ENCODE measurements at places on chromosomes 11 and 22. TPM values are rescaled to one million over a fixed set of nuclear protein-coding genes. Genes with fewer than 3 reads are reported as not detected.

BARX2 gene
- total RNA-seq, result not detected

DNA sequence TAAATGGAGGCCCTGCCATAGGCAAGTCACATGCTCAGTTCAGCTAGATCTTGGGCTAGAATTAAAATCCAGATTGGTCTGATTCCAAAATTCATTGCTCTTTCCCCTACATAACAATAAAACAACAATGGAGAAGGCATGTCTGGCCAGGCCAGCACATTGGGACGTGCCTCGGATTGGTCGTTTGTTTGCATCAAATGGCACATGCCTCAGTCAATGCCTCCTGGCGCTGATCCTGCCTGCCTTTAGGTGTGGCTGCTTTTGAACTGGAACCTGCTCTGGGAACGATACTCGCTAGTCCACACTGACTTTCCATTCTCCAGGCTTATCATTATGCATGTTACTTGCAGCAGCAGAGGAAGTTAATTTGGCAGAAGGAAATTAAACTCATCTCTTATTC, 322.1 kb downstream of the NELL1 start:
- no peak for DNase-seq

DNA sequence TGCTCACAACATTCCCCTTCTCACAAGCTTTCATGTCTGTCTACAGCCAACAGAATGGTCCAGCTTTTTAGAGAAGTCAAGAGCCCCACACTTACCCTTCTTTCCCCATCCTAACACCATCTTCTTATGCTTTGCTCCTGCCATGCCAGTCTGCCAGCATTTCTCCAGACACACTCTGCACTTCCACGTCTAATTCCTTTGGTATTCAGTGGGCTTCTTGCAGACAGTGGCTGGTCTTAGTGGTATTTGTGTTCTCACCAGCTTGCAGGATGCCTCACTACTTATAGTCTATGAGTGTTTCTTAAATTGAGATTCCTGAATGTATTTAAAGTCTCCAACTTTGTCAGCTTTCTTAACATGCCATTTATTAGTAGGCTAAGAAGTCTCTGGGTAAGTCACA, 154.4 kb downstream of the BBOX1 start:
- no peak for DNase-seq

NAALADL1 gene
- total RNA-seq, result 6.1 TPM

GRCh38 chr11:3095712-3096361, 38.6 kb upstream of the CARS1 start:
- DNase-seq, result no peak

DNA sequence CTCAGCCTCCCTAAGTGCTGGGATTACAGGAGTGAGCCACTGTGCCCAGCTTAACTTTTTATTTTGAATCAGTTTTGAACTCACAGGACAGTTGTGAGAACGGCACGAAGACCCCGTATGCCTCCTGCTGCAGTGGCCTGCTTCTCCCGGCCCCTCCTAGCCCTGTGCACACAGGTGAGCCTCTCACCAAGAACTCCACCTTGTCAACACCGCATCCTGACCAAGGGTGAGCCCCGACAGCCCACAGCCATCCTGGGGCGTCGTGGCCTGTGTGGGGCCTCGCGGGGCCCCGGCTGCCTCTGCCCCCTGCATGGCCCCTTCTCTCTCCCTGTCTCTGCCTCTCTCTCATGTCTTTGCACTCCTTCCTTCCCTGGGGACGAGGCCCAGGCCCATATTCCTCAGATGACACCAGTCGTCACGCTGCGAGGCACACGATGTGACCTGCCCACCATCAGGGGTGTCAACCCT, 38.8 kb downstream of the GNB1L start:
- DNase-seq, result no peak

GRCh38 chr11:72951888-72952287, 137.7 kb downstream of the ATG16L2 start:
- DNase-seq, result no peak

MUC2 gene
- 0.60 TPM for total RNA-seq

MYEOV gene
- 1.4 TPM for total RNA-seq

- DNase-seq, result no peak
Measured at GRCh38 chr11:104668797-104669463, 229.3 kb downstream of the CASP12 start.

DNA sequence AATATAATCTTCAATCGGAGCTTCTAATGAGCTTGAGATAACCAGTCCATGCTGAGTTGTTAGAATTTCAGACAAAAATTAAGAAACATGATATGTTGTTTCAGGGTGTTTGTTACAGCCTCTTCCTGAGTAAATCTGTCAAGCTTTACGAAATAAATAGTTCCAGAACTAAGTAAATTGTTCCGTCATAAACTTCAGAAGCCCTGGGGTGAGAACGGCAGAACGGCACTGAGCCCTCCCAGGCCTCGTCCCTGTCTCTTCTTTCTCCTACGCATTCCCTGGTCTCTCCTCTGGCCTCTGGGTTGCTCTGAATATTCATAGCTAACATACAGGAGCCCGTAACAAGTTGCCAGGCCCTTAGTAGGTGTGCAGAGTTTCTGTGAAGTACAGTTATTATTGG, 390.8 kb upstream of the NARS2 start:
- no peak for DNase-seq

DNA sequence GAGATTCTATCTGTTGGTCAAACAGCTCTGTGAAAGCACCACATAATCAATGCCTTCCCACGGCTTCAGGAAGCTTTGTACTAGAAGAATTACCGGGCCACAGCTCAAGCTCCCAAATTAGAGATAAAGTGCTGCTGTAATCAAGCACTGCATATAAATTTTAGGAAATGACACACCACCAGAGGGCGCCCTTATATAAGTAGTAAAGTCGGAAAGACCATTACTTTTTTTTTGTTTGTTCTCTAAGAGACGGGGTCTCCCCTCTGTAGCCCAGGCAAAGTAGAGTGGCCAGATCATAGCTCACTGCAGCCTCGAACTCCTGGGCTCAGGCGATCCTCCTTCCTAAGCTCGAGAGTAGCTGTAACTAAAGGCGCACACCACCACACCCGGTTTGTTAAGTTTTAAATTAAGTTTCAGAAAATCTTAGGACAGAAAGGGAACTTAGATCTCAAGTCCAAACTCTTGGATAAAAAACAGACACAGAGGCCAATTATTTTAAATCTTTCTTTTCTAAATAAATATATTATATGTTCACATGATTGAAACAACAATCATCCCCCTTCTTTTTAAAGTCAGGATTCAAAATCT, 32.6 kb downstream of the PRCP start:
- DNase-seq, result peak; percentile 79

CDC42EP1 gene
- total RNA-seq, result 12.7 TPM
